Activated CD4-positive, alpha-beta T cell treated with anti-CD3 and anti-CD28 coated beads for 36 hours (primary cell): ENCODE measurements at places on chromosomes 4 and X. TPM values are rescaled to one million over a fixed set of nuclear protein-coding genes. Genes with fewer than 3 reads are reported as not detected.

USP17L10 gene
- not detected for total RNA-seq

DNA sequence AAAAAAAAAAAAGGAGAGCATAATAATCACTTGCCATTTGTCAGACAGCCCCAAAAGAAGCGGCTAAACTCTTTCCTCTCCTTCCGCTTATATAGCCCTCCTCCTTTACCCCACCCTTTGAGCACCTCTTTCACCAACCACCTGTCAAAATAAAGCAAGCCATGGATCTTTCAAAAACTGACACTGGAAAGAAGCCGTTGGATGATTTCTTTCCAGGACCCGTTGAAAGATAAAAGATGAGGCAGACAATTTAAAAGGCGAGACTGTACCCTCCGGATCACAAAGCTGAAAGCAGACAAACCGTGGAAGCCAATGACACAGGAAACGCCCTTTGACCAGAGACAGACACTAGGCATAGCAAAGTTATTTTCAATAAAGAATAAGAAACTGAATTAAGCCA lies 22.6 kb downstream of the GPC4 start:
- DNase-seq: no peak
- H3K4me1 ChIP-seq: peaks cover 8% of the 10 kb centered on the region
- H3K27me3 ChIP-seq: peaks cover 5% of the 10 kb centered on the region
- H3K27ac ChIP-seq: no peak overlapping the region
- no peaks in the 10 kb centered on the region for H3K36me3 ChIP-seq

- H3K36me3 ChIP-seq: peaks cover 27% of the 10 kb centered on the region
- no peaks in the 10 kb centered on the region for H3K27me3 ChIP-seq
- peaks cover 52% of the 10 kb centered on the region for H3K4me1 ChIP-seq
- peak; percentile 79 for DNase-seq
These were observed 15.5 kb downstream of the P2RY8 start for GRCh38 chrX:1521459-1521956.

TCEAL6 gene
- total RNA-seq: not detected

SMIM10L2A gene
- total RNA-seq: 0.25 TPM

GRCh38 chr4:24476282-24476681 lies 108.1 kb downstream of the DHX15 start:
- peaks cover 45% of the 10 kb centered on the region for H3K27me3 ChIP-seq
- no peaks in the 10 kb centered on the region for H3K36me3 ChIP-seq
- DNase-seq: no peak
- peaks cover 14% of the 10 kb centered on the region for H3K4me1 ChIP-seq
- H3K4me3 ChIP-seq: no peak overlapping the region

DNA sequence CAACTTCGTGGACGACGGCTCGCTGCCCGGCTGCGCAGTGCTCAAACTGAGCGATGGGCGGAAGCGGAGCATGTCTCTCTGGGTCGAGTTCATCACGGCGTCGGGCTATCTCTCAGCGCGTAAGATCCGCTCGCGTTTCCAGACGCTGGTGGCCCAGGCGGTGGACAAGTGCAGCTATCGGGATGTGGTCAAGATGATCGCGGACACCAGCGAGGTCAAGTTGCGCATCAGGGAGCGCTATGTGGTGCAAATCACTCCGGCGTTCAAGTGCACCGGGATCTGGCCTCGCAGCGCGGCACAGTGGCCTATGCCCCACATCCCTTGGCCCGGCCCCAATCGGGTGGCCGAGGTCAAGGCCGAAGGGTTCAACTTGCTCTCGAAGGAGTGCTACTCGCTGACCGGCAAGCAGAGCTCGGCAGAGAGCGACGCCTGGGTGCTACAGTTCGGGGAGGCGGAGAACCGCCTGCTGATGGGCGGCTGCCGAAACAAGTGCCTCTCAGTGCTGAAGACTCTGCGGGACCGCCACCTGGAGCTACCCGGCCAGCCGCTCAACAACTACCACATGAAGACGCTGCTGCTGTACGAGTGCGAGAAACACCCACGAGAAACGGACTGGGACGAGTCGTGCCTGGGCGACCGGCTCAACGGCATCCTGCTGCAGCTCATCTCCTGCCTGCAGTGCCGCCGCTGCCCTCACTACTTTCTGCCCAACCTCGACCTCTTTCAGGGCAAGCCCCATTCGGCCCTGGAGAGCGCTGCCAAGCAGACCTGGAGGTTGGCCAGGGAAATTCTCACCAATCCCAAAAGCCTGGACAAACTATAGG lies 1.5 kb downstream of the MAB21L2 start:
- no peaks in the 10 kb centered on the region for H3K27me3 ChIP-seq
- no peak overlapping the region for H3K4me3 ChIP-seq
- no peak for DNase-seq
- H3K27ac ChIP-seq: no peak overlapping the region
- no peaks in the 10 kb centered on the region for H3K4me1 ChIP-seq

DNA sequence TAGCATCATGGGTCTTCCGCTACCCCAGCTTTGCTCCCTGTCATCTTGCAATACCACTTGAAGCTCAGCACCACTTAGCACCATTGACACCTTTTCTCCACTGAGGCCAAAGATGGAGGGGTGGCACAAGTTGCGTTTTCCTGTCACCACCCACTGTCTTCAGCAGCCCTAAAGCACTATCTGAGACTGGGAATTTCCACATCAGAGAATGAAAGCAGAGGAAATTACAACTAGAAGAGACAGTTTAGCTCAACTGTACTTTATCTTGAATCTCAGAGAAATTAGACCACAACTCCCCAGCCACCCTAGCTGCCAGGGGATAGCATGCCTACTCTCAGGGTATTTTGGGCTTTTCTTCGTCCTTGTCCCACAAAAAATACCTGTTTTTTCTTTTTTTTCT lies 111.0 kb downstream of the DDIT4L start:
- DNase-seq: no peak
- peaks cover 6% of the 10 kb centered on the region for H3K27me3 ChIP-seq
- H3K4me3 ChIP-seq: no peak overlapping the region
- H3K36me3 ChIP-seq: no peaks in the 10 kb centered on the region
- peaks cover 39% of the 10 kb centered on the region for H3K4me1 ChIP-seq

CCSER1 gene
- total RNA-seq: 0.14 TPM

DNA sequence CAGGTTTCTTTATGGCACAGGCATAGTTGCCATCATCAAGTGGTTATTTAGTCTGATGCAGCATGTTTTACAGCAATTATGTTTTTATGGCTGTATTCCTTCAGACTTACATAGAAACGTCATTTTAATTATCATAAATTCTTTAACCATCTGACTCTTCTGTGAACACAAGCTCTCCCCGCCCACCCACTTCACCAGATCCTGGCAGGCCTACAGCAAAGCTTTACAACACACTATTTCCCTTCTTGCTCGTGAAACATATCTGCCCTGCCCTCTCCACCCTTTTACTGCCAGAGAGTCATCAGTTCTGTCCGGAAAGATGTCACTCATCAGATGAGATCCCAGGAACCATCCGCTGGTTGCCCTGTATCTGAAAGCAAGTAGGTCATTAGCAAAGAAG lies 120.5 kb downstream of the HS6ST2 start:
- H3K4me1 ChIP-seq: no peaks in the 10 kb centered on the region
- H3K27me3 ChIP-seq: no peaks in the 10 kb centered on the region
- no peak overlapping the region for H3K4me3 ChIP-seq
- no peak for DNase-seq
- no peak overlapping the region for H3K27ac ChIP-seq

RPL10 gene
- total RNA-seq: 1,286 TPM

DNA sequence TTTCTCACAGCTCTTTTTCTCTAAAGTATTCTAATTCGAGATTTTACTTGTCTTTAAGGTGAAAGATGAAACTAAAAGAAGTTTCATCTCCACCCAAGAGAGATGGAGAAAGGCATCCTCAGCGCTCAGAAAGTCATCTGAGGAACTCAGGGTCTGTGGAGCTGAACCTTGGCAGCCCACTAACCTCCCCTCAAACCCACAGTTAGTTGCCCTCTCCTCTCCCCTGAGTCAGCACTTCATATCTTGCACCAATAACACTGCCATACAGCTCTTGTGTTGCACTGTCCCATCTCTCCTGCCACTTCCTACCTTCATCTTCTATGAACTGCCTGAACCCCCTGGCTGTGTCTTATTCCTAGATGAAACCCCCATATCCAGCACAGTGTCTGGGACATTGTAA lies 184.8 kb downstream of the RAB28 start:
- peaks cover 20% of the 10 kb centered on the region for H3K36me3 ChIP-seq
- H3K4me3 ChIP-seq: no peak overlapping the region
- DNase-seq: no peak
- no peaks in the 10 kb centered on the region for H3K27me3 ChIP-seq

MID1IP1 gene
- total RNA-seq: 89.9 TPM

DNA sequence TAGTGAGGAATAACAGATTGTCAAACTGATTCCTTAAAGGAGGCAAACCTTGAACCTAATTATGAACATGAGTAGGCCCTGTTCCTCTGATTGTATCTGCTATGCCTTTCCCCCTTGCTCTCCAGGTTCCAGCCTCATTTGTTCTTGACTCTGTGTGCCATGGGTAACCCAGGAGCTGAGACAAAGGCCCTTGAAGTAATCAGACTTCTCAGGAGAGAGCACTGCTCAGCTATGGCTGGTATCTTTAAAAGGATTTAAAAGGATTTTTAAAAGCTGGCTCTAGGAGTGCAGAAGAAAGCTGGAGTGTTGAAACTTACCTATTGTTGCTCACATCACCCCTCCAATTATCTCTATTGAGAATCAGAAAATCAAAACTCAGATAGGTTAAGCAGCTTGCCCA lies 1565.5 kb upstream of the AGA start:
- no peaks in the 10 kb centered on the region for H3K27me3 ChIP-seq
- H3K4me1 ChIP-seq: no peaks in the 10 kb centered on the region
- no peak overlapping the region for H3K27ac ChIP-seq
- H3K4me3 ChIP-seq: no peak overlapping the region
- H3K36me3 ChIP-seq: no peaks in the 10 kb centered on the region

- peaks cover 14% of the 10 kb centered on the region for H3K4me1 ChIP-seq
- no peaks in the 10 kb centered on the region for H3K27me3 ChIP-seq
- H3K36me3 ChIP-seq: no peaks in the 10 kb centered on the region
- H3K27ac ChIP-seq: no peak overlapping the region
- no peak for DNase-seq
- no peak overlapping the region for H3K4me3 ChIP-seq
These were observed 163.9 kb downstream of the KDR start for GRCh38 chr4:54961357-54961975.

DNA sequence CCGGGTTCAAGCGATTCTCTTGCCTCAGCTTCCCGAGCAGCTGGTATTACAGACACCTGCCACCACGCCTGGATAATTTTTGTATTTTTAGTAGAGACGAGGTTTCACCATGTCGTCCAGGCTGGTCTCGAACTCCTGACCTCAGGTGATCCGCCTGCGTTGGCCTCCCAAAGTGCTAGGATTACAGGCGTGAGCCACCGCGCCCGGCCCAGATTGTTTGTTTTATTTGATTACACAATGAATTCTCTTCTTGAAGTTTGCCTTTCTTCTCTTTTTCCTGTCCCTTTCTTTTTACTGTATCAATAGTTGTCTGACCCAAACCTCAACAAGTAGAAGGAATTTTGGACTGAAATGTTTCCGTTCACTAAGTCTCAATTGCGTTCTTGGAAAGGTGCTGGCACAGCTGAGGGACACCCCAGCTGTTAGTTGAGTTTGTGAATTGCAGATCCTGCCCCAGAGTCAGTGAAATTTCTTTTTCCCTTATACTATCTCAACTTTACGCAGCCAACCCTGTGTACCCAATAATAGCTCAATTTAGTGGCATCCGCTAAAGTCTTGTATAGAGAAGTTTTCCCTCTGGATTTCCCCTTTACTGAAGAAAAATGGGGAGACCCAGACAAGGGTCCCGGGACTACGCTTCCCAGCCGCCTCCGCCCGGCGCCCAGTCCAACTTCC lies 639 bp upstream of the MTM1 start:
- no peaks in the 10 kb centered on the region for H3K27me3 ChIP-seq
- peak overlapping the region; percentile 60 for H3K4me3 ChIP-seq
- H3K4me1 ChIP-seq: peaks cover 27% of the 10 kb centered on the region
- peak overlapping the region; percentile 60 for H3K27ac ChIP-seq
- H3K36me3 ChIP-seq: no peaks in the 10 kb centered on the region

DNA sequence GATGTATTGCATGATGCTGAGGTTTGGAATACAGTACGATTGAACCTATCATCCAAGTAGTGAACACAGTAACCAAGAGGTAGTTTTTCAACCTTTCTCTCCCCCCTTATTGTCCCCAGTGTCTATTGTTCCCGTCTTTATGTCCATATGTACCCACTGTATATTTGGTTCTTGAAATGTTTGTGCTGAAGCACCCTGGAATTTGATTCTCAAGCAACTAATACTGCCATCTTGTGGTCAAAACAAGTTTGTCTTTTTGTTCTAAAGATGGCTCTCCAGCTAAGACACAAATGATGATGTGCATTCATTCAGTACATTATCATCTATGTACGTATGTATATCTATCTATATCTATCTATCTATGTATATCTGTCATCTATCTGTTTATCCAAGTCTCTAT lies 33.5 kb upstream of the DCX start:
- peaks cover 5% of the 10 kb centered on the region for H3K27me3 ChIP-seq
- H3K36me3 ChIP-seq: no peaks in the 10 kb centered on the region
- no peak overlapping the region for H3K4me3 ChIP-seq
- no peak for DNase-seq
- H3K4me1 ChIP-seq: no peaks in the 10 kb centered on the region

DNA sequence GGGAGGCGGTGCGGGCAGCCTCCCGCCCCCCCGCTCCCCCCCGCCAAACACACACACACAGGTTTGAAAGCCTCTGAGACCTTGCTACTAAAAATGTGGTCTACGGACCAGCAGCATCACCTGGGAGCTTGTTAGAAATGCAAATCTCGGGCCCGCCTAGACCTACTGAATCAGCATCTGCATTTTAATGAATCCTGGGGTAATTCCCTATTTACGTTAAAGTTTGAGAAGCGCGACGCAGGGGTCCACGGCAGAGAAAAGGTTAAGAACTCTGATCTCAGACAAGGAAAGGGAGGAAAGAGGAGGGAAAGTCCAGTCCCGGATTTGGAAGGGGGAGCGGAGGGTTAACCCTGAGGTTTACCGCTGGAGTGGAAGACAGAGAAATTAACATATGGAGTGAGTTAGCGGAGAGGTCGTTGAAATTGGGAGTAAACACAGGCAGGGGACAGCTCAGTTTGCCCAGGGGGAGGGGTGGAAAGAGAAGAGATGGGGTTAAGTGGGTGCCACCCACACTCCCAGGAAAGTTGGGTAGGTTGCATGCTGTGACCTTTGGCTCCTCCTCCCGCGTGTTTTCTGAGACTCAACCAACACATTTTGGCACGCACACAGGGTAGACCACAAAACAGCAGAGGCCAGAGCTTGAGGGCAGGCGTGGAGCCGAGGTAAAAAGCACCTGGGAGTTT lies 483.6 kb downstream of the BCOR start:
- H3K36me3 ChIP-seq: peaks cover 1% of the 10 kb centered on the region
- H3K4me3 ChIP-seq: peak overlapping the region; percentile 77
- no peaks in the 10 kb centered on the region for H3K27me3 ChIP-seq
- peak; percentile 83 for DNase-seq
- peaks cover 33% of the 10 kb centered on the region for H3K4me1 ChIP-seq

MGAT4D gene
- not detected for total RNA-seq
